GM20000 (cell line): ENCODE measurements at places on chromosomes 2 and 18.

DNA sequence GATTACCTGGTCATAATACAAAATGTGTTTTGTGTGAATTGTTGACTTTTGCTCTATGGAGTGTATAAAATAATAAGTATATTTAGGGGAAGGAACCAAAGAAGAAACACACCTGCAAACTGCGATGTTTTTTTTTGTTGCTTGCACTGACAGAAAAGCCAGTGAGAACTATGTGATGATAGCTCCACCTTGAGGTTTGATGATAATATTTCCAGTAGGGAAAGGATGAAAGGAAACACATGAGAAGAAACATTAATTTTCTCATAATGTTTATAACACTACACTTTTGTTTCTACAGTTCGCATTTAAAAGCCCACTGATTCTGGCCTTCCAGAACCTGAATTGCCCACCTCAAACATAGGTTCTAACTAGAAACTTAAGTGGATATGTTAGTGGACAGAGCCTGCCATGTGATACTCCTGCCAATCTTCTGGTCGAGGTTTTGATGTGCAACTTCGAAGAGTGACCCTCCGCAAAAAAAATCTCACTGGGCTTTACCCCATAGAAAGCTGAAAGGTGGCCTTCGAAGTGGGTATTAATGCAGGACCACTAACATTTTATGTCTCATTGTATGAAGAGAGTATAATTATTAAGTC is 476.4 kb upstream of the SPHKAP start:
- peak; percentile 8 for DNase-seq

- DNase-seq: no peak
Measured at GRCh38 chr2:127125821-127126220, 18.9 kb upstream of the BIN1 start.

DNA sequence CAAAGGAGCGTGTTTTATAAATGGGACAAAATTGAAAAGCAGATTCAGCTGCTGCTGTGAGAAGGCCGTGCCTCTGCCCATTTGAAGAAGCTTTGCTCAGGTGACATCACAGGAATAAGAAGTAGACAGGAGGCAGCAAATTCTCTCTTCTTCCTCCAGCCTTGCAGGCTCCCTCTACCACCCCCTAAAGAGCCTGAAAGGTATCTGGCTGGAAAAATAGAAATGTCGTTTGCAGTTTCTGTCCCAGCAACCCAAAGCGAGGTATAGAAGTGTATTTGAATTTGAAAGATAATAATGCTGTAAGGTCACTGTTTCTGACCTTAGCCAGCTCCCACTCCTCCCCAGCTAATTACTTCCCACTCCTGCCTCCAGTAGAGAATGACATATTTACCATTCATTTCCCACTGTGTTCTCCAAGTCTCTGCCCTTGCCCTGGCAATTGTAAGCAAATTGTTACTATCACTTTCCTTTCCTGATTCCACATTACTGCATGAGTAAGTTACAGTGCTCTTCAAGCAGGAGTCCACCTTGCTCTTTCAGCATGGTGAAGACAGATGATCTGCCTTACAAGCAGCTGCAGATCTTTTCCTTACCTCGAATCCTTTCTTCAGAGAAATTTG is 56.8 kb upstream of the RASGRP3 start:
- DNase-seq: no peak

- DNase-seq: no peak
Measured at GRCh38 chr18:56795381-56795780, 144.2 kb downstream of the WDR7 start.

DNA sequence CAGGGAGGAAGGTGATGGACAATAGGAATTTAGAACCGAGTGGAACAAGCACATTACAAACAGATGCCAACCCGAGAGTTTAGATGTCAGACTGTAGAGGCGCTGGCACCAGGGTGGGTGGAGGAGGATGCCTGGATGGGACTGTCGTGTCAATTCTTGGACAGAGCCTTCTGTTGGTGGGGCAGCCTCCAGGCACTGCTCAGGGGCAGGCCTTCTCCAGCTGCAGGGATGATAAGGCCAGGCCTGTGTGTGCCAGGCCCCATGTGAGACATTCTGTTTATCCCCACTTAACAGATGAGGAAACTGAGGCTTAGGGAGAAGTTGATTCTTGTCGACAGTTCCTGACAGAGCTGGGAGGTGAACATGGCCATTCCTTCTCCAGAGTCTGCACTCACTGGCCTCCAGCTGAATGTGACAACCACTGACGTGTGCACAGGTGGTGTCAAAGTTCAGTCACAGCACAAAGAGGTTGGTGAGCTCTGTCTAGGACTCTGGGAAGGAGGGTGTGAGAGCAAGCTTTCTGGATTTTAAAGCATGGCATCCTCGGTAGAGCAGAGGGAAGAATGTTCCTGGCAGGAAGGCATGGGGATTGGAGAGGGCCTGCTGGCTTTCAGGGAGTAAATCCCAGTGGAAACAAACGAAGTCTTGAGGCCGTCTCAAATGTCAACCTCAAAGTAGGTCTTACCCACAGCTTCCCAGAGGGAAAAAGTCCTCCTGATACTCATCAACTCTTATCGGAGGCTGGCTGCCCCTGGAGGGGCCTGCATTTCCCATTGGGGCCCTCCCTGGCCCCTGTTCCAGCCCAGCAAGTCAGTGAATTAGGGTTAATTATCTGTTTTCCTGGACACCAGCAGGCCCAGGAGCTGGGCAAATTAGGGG is 52.4 kb downstream of the GLI2 start:
- no peak for DNase-seq

DNA sequence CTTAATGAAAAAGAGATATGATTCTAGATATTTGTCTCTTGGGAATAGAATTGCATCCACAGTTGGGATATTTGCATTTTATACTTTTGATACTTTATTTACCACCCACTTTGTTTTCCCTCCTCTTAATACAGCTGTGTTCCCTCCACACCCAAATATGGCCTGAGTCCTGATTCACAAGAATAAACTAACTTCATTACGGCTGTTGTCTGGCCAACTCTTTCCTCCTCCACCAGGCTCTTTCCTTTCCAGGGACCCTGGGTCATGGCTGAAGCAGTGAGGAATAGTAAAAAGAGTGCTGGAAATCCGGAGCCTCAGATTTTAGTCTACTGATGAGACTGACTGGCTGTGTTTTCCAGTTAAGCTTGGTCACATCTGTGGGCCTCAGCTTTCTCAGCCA is 48.4 kb upstream of the STAM2 start:
- DNase-seq: no peak

- DNase-seq: no peak
Measured at GRCh38 chr18:6509417-6509816, 94.7 kb upstream of the L3MBTL4 start.

GRCh38 chr18:28399781-28400362 is 222.9 kb upstream of the CDH2 start:
- DNase-seq: no peak

GRCh38 chr2:156470975-156471583 is 34.9 kb downstream of the GPD2 start:
- no peak for DNase-seq

DNA sequence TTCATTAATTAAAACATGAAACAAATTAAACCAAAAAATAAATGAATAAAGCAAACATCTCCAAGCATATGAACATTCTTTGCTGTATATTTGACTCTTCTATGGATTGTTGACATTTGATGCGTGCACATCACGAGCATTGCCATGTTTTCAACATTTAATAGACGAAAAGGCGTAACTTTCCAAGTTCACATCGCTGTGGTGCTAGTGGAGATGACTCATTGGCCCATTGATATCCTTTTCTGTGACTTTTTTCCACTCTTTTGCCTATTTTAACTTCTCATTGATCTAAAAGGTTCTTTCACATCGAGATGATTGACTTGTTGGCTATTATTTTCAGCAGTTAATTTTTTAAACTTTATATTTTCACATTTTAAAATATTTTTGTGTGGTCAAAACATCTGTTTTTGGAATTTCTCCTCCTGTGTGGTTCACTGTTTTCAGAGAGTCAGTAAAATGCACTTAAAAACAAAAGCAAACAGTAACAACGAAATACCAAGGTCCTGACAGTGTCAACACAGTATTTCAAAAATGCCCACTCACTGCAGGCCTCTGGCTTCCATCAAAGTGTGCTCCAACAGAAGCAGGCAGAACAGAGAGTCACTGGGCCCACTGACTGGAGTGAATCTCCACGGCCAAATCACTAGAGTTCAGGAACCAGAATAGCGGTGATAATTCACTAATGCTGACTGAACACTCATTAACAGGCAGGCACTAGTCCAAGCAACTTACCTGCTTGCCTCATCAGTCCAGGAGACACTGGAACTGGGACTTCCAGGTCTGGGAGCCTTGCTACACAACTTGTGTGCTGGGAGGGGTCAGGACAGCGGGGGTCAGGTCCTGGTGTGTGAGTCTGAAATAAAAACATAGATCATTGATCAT is 372.2 kb upstream of the SMIM21 start:
- DNase-seq: no peak

DNA sequence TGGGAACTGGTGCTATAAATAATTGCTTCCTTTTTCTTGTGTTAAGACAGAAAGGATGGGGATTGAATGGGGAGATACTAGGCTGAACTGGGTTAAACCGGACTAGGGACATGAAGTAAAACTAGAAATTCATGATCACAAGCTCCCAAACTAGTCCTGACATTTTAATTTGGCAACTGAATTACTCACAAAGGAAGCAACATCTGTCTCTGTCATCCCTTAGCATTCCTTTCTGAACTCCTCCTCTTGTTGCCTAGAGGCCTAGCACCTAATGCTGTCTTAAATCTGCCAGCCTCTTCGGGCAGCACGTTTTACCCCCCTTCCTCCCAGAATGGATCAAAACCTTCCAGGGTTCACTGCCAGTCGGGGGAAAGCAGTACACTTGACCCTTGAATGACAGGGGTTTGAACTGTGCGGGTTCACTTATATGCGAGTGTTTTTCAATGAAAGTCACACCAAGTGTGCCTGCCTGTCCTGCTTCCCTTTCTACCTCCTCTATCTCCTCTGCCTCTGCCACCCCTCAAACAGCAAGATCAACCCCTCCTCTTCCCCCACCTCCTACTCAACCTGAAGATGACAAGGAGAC is 8.2 kb downstream of the KCTD1 start:
- DNase-seq: no peak

DNA sequence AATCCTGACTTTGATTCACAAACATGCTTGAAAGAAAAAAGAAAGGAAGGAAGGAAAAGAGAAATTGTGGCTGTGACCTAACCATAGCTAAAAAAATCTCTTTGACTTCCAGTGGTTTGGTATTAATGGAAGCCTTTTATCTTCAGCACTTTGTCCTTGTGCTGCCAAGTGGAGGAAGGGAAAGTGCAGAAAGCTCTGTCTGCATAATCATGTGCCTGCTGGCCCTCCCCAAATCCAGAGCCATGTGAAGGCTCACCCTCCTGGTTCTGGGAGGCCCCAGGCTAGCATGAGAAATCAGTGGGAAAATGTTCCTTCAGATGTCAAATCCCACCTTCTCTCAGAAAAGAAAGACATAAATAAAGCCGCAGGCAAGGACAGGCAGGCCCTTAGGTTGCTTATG is 48.3 kb upstream of the BMPR2 start:
- DNase-seq: no peak

- DNase-seq: no peak
Measured at GRCh38 chr2:143768991-143769390, 639.8 kb downstream of the ARHGAP15 start.

DNA sequence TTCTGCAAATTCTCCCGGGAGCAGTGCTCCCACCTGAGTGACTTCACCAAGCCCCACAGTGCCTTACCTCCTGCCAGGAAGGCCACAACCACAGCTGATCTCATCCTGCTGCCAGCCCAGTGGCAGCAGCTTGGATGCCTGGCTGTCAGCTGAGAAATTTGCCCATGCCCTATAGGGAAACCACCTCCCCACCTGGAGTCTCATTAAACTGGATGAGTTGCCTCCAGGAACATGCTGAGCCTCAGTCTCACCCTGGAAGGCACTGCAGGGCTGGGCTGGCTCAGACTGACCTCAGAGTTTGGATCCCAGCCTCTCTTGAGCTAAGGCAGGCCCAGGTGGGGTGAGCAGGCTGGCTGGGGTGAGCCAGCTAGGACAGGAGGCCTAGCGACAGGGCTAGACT is 23.3 kb downstream of the REEP1 start:
- DNase-seq: no peak

DNA sequence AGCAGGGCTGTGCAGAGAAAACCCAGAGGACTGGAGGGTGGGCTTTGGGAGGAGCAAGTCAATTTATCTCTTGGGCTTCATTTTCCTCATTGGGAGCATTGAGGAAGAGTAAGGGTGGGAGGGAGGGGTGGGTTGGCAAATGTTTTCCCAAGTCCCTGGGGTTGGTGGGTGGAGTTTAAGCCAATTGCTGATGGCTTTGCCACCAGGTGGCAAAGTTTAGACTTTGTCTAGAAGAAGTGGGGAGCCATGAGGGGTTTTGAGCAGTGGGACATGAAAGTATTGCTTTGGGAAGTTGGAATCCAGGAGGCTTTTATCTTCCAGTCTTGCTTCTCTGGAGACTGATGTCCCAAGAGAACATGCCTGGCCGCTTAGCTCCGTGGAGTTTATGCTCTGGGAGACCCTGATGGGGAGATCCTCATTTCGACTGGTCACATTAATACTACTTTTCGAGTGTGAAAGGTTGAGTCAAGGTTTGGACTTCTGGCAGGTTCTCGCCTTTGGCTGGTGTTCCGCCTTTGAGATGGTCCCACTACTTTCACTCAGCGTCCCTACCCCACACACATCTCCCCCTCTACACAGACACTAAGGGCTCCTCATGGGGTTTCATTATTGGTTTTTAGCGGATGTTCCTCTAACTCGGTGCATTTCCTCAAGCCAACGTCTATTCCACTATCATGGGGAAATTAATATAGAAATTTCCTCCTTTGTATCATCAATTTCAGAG is 126.7 kb downstream of the PRKCE start:
- no peak for DNase-seq

GRCh38 chr18:78902795-78903435 is 76.7 kb upstream of the SALL3 start:
- DNase-seq: no peak

DNA sequence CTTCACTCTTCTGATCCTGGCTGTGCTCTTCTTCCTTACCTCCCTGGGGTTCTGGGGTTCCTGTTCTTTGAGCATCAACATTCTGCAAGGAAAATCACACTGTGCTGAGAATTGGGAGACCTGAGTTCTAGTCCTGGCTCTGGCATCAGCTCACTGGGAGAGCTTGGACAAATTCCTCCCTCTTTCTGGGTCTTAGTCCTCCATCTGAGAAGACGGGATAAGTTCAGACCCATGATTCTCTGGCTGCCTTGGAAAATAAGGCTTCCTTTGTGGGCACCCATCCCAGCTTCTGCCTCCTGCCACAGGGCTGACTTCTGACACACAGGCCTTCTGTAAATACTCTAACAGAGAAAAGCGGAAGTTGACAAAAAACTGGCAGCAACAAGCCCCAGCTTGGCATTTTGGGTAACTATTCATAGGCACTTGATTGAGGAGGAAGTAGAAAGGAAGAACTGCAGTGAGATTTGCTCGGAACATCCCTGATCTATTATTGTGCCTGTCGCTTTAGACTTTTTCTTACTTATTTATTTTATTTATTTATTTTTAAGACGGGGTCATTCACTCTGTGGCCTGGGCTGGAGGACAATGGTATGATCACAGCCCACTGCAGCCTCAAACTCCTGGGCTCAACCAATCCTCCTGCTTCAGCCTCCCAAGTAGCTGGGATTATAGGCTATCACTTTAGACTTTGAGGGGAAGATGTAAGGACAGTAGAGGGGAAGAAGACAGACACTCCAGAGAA is 7.9 kb downstream of the PCBP1 start:
- peak; percentile 68 for DNase-seq

- no peak for DNase-seq
Measured at GRCh38 chr2:205746420-205746785, 64.1 kb downstream of the NRP2 start.
